ENCODE measurements at places on chromosomes 12 and 14.

- DNase-seq: no peak
Observed at GRCh38 chr14:93035917-93036651, 79.6 kb downstream of the ITPK1 start.

GRCh38 chr12:124545508-124546418 lies 21.6 kb downstream of the NCOR2 start:
- DNase-seq: no peak

GRCh38 chr14:31895206-31895605 lies 181.9 kb upstream of the ARHGAP5 start:
- no peak for DNase-seq

GRCh38 chr12:80272387-80272915 lies 171.6 kb upstream of the PTPRQ start:
- no peak for DNase-seq

- DNase-seq: no peak
Observed at GRCh38 chr12:48508987-48509386, 16.4 kb upstream of the OR8S1 start.

GRCh38 chr12:114430306-114430705 lies 24.4 kb upstream of the TBX5 start:
- DNase-seq: no peak

DNA sequence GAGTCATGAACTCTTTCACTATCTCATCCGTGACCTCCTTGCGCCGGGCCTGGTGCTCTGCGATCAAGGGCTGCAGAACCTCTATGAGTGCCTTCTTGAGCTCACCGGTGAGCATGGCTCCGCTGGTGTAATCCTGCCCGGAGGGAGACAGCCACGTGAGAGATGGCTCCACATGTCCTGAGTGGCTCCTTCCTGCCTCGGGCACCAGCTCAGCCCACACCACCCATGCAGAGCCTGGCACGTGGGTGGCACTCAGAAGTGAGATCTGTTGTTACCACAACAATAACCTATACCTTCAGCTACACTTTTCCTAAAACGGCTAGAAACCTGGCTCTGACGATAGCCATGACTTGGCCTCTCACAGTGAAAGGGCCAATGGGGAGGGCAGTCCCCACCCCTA lies 11.8 kb downstream of the SLC25A47 start:
- DNase-seq: no peak

DNA sequence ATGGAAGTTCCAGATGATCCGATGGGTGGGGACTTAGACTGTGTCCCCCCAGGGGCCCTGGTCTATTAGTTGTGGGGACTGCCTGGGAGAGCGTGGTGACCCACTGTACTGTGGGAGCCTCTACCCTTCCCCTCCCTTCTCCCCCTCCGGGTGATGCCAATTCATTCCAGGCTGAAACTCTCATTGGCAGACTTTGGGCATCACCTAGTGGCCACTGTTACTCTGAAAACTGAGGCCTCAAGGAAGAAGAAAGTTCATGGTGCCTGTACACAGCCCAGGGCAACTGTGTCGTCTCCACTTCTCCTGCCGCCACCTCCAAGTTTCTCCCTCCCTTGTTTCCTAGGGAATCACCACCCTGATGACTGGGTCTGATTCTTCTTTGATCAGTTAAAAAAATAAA lies 173.6 kb upstream of the ALG10B start:
- no peak for DNase-seq

GRCh38 chr14:30961330-30961729 lies 64.1 kb upstream of the AP4S1 start:
- no peak for DNase-seq

GRCh38 chr12:114841557-114842251 lies 157.7 kb upstream of the TBX3 start:
- DNase-seq: peak; percentile 36

DNA sequence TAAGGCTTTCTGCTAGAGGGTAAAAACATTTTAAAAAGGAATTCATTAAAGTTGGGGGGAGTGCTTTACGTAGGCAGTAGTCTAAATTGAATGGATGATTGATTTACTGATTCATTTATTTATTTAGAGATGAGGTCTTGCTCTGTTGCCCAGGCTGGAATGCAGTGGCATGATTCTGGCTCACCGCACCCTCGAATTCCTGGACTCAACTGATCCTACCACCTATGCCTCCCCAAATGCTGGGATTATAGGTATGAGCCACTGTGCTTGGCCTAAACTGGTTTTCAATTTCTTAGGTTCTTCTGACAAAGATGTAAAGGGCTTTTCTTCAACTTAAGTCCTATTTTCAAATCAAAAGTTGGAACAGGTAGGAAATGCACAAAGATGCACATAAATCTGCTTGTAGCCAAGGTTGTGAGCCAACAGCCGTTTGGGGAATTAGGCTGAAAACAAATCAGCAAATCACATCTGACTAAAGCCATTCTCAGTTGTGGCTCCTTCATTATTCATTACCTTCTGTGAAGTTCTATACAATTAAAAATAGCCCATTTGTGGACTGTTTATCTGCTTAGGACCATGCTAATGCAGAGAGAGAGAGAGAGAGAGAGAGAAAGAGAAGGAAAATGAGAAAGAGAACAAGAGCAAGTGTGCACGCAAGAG lies 218.0 kb downstream of the PPM1H start:
- DNase-seq: no peak

- no peak for DNase-seq
Observed at GRCh38 chr14:106846218-106846617, 1319.8 kb downstream of the TMEM121 start.

Data from NCI-H526 (cell line).